ENCODE measurements at places on chromosomes 3 and 15.

- peak; percentile 62 for DNase-seq
These were observed at the start of gene CAMK1 for GRCh38 chr3:9769426-9770275. Gene CAMK1 (minus strand): TSS chr3:9769947. CDS start chr3:9767749, 2,198 bp downstream.

DNA sequence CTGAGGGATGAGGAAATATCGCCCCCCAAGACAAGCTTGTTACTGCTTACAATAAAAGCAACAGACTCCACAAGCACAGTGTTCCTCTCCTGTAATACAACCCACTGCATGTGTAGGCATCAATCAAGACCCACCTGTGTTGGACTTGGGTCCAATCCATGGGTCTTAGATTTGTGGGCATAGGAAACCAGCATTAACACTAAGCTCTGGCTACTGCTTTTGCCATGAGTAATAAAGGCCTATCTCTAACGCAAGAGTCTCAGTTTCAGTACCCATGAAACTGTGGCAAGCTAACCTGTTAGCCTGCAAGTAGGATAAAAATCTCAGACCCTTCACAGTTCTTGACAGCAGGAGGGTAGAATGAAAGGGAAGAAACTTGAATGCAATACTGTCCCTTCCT, 5.2 kb upstream of the EIF1B start:
- no peak for DNase-seq

GRCh38 chr3:37096975-37097374, 77.4 kb downstream of the LRRFIP2 start:
- DNase-seq = no peak

DNA sequence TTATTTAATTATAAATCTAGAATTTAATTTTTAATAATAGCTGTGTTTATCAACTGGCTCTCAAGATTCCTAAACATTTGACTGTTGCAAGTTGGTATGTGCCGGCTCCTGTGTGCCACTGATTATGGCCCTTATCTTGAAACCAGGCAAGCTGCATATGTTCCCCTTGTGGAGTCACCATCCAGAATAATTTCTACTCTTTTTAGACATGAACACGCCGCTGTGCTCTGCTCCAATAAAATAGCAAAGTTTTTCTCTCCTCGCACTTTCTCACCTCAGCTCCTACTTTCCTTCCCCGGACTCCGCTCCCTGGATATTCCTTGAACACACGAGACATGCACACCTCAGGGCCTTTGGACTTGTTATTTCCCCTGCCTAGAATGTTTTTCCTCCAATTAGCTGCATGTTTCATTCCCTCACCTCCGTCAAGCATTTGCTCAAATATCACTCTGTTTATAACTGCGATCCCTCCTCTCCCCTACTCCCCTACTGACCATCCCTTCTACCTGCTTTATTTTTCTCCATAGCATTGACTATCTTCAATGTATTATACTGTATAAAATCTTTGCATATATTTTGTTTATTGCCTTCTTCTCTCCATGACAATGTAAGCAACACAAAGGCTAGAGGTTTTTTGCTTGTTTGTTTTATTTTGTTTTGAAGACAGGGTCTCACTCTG, 26.1 kb upstream of the ERICH6 start:
- DNase-seq = no peak

- no peak for DNase-seq
These were observed 264.6 kb downstream of the THSD4 start for GRCh38 chr15:71379893-71380292.

- DNase-seq = no peak
These were observed 38.3 kb downstream of the SCAPER start for GRCh38 chr15:76866716-76867321.

- DNase-seq = no peak
These were observed 44.5 kb upstream of the FNDC3B start for GRCh38 chr3:171994646-171995428.

DNA sequence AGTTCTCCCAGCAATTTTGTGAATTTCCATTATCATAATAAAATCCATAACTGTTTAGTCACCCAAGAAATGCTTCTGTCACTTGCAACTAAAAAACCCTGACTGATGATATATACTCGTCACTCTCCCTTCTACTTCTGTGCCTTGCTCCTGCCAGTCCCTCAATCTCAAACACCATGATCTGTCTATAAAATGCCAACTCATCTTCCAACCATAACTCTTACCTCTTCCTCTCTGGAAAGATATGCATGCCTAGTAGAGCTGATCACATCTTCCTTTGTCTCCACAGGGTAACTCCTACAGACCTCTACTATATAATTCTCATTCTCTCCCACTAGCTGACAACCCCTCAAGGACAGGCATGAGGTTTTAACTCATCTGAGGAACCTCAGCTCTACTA, 5.2 kb upstream of the VEPH1 start:
- DNase-seq = no peak

- DNase-seq = no peak
These were observed 392.5 kb downstream of the FOXP1 start for GRCh38 chr3:71191031-71191482.

DNA sequence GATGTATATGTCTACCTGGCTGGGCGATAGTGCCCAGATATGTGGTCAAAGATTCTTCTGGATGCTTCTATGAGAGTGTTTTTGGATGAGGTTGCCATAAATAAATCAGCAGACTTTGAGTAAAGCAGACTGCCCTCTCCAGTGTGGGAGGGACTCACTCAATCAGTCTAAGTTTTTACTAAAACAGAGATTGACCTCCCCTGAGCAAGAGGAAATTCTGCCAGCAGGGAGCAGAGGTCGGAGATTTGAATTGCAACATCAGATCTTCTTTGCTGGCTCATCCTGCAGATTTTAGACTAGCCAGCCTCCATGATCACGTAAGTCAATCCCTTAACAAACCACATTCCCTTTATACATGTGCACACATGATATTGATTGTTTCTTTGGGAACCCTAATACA, 300.9 kb downstream of the MCTP2 start:
- no peak for DNase-seq

DNA sequence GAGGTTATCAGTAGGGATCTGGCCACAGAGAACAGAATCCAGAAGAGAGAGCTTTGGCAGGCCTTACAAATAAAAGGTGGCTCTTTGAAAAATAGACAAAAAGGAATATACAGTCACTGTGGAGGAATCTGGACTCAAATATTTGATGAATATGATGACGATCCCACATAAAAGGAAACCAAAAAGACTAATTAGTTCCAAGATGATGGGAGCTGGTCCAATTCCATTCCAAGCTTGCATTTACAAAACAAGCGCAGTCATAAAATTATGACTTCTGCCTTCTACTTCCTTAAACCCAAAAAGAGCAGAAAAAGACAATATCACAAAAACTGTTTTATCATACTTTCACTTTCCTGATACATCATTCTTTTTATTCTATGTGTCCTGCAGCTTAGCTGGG, 285.8 kb downstream of the DIPK2A start:
- no peak for DNase-seq

GRCh38 chr3:28022916-28023315, 218.5 kb upstream of the CMC1 start:
- DNase-seq = no peak

DNA sequence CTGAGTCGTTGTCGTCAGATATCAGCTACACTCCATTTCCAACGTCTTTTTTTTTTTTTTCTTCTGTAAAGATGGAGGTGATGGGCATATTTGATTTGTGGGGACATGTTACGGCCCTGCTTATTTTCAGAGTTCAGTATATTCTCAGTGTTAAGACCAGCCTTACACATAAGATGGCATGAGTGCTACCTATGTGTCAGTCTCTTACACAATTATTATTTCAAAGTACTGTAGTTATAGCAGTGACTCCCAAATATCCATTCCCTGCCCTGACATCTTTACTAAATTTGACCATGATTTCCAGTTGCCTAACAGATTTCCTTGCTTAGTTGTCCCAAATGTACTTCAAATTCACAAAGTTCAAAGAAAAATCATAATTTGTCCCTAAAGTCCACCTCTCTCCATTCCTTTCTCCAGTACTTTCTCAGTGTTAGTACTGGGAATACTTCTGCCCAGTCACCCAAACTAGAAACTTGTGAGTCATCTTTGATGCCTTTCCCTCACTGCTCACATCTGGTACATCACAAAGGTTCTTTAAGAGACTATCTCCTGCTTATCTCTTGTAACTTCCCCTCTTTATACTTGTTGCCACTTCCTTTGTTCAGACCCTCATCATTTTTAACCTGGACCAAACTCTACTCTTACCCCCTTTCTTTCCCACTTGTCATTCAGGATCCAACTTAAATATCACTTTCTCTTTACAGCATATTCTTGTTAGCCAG, 67.0 kb downstream of the ZNF609 start:
- no peak for DNase-seq

DNA sequence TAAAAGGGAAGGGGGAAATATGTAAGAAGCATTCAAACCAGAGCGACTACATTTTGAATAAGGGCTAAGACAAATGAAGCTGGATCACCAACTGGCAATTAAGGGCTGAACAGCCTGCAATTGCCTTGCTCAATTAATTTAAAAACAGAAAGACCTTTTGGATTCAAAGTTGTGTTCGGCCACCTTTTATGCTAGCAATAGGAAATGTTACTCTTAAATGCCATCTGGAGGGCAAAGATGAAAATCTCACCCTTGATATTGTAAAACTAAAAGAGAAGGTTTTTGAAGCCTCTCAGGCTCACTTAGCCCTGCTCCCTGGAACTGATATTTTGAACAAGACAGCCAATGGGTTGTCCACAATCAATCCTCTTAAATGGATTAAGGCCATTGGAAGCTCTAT, 44.2 kb downstream of the ACAD9 start:
- DNase-seq = no peak

DNA sequence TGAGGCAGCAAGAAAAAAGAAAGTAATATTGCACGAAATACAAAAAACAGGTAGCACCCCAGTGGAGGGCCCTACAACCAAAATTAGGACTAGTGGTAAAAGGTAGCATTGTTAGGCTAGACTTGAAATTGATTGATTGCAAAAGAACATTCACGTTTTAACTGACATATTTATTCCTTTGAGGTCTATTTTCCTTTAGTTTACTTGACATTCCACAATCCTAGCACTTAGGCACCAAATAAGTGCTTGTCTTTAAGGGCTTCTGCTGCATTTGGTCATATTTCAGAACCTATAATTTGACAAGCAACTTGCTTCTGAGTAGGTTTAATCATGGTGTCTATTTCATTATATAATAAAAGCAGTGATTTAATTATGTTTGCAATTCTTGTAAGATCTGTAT, 642.7 kb upstream of the AGTR1 start:
- DNase-seq = no peak

- DNase-seq = no peak
These were observed 44.4 kb downstream of the MFN1 start for GRCh38 chr3:179391906-179392305.

- no peak for DNase-seq
These were observed 7.7 kb downstream of the DUOXA2 start for GRCh38 chr15:45121706-45122417.

- no peak for DNase-seq
These were observed 806.7 kb upstream of the EPHA6 start for GRCh38 chr3:96007650-96008195.

DNA sequence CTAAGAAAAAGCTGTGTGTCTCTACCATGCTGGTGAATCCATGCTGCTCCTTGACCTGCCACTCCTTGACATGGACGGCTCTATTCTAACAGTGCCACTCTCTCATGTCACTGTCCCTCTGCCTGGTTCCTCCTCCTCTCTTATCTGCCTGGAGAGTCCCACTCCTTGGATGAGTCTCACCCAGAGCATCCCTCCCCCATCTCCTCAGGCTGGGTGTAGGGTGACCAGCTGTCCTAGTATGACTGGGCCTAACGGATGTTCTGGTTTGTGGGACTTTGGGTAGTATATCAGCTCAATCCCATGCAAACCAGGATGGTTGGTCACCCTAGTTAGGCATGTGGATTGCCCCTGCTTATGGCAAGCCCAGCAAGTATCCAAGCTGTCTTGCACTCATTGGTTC, 54.3 kb downstream of the LIPC start:
- DNase-seq = no peak

GRCh38 chr3:30602946-30603345, 3.5 kb upstream of the TGFBR2 start:
- no peak for DNase-seq

- no peak for DNase-seq
These were observed 12.5 kb downstream of the DOCK3 start for GRCh38 chr3:50687127-50687751.

DNA sequence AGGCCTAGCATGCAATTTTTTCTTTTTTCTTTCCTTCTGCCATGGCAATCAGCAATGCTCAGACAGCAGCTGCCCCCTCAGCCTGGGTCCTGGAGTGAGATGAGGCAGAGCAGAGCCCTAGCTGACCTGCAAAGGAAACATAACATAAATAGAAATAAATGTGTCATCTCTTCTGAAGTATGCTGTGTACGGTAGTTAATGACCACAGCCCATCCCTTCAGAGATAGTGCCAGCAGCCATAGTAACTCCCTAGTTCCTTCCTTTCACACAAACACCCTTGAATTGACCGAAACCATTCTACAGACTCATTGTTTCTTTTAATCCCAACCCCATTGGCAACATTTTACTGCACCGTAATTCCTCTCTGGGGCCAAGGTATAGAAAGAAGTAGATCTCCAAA, 8.4 kb upstream of the CD47 start:
- DNase-seq = no peak

DNA sequence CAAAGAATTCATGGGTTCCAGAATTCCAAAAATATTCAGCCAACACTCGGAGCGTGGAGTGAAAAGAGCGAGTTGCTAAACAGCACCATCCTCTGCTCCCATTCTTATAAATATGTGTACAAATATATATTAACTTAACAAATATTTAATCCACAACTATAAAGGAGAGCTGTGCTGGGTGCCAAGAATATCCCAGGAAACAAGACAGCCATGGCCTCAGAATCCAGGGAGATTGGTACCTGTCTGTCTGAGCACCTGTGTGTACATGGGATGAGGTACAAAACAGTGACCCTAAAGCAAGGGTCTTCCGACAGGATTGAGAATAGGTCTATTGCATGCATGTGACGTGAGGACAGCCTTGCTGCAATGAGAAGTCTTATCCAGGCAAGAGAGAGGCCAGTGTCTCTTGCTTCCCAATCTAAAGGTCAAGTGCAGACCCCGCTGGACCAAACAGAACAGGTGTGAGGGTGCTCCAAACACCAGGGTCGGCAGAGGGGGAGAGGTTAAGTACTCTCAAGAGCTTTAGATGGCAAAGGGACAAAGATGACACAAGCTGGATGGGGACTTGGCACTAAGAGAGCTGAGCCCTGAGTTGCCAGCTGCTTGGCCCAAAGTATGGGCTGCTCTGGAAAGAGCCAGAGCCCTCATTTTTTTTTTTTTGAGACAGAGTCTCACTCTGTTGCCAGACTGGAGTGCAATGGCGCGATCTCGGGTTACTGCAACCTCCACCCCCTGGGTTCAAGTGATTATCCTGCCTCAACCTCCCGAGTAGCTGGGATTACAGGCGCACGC, 36.2 kb downstream of the HOMER2 start:
- DNase-seq = no peak

- no peak for DNase-seq
These were observed 6.0 kb downstream of the B3GNT5 start for GRCh38 chr3:183259087-183259486.

- DNase-seq = no peak
These were observed 205.0 kb downstream of the RPLP1 start for GRCh38 chr15:69657626-69658025.

GRCh38 chr15:70435369-70435768, 328.0 kb downstream of the UACA start:
- DNase-seq = no peak

Data from stimulated activated CD8-positive, alpha-beta memory T cell treated with anti-CD3 and anti-CD28 coated beads, Interleukin-2, amount 100 ng/mL, for 48 hours (primary cell).